ENCODE measurements at places on chromosomes 12 and 14.

- no peak for DNase-seq
Observed at GRCh38 chr12:65586796-65587195, 237.5 kb upstream of the HMGA2 start.

GRCh38 chr12:6899427-6899826, 5.2 kb upstream of the LRRC23 start:
- no peak for DNase-seq

GRCh38 chr12:16330560-16330959, 16.9 kb upstream of the MGST1 start:
- no peak for DNase-seq

DNA sequence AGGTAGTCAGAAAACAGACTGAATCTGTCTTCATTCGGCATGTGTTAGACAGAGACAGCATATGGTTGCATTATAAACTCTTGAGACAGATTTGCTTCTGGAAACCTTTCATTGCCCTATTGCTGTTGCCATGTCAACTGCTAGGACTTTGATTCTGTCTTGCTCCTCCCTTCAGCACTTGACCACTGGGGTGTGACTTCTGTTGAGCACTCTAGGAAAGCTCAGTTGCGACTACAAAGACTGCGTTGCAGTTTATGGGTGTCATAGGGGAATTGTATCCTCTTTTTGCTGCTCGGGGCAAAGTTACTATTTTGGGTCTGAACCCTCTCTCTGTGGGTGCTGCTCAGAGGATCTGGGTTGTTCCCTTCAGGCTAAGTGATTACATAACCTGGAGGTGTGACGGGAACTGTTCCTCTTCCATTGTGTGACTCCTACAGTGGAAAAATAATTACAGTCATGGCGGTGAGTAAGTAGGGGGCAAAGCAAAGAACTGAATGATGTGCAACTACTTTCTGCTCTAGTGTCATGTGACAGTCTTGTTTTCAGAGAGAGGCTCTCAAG, 44.3 kb upstream of the TRIM9 start:
- no peak for DNase-seq

- DNase-seq, result no peak
Observed at GRCh38 chr14:26233118-26233517, 364.7 kb downstream of the NOVA1 start.

GRCh38 chr12:123813349-123813748, 51.2 kb downstream of the DNAH10 start:
- no peak for DNase-seq

- no peak for DNase-seq
Observed at GRCh38 chr14:60197629-60198303, 32.6 kb upstream of the DHRS7 start.

- DNase-seq, result no peak
Observed at GRCh38 chr12:52232674-52233461, at the start of gene KRT7. Gene KRT7 (plus strand): TSS chr12:52233243. CDS start chr12:52233297, 54 bp downstream.

GRCh38 chr14:35229084-35229791, 62.9 kb upstream of the PSMA6 start:
- DNase-seq, result no peak

DNA sequence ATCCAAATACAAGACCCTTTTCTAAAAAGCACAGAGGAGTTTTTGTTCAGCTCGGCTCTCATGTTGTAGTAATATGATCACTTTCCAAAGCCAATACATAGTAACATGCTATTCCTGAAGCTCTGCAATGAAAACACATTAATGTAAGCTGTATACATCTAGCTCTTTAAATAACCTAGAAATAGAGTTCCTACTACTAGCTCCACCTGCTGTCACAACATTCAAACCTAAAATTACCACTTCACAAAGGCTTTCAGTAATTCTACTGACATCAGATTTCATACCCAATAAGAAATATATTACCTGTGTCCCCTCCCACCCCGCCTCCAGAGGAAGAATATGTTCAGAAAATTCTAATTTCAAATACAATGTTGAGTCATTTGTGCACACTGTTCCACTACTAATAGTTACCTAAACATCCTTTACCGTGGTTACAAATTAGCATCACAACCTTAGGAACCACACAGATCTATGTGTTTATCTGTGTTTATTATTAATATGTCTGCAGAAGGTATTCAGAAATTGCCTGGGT, 17.8 kb downstream of the EFCAB11 start:
- no peak for DNase-seq

DNA sequence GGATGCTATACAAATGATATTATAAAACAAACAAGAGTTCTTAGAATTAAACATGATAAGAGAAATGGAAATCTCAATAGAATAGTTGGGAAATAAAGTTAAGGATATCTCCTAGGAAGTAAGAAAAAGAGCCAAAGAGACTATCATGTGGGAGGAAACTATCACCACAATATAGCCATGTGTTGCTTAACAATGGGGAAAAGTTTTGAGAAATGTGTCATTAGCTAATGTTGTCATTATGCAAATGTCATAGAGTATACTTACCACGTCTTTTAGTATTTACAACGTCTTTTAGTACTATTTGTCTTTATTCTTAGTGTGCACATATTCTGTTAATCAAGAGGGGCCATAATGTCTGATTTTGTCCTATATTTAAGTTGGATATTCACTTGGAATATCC, 58.7 kb downstream of the ZNF641 start:
- DNase-seq, result no peak

DNA sequence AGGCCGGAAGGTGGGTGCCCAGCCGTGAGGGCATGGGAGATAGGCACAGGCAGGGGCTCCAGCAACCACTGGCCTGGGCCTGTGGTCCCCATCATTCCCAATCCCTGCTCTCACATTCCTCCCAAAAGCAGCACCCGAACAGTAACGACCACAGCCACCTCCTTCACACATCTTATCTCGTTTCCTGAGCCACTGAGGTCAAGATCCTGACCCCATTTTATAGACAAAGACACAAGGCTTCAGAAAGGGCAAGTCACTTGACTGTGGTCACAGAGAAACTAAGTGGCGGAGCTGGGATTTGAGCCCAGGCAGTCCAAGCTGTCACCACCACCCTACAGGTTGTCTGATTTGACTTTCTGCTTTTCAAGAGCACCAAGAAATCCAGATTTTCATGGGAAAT, 38.9 kb downstream of the DTX1 start:
- DNase-seq, result no peak

GRCh38 chr14:100073576-100074430, 8.6 kb downstream of the EVL start:
- peak; percentile 34 for DNase-seq

- no peak for DNase-seq
Observed at GRCh38 chr12:82593901-82594396, 92.8 kb upstream of the TMTC2 start.

- no peak for DNase-seq
Observed at GRCh38 chr12:45775465-45775864, 46.0 kb downstream of the ARID2 start.

DNA sequence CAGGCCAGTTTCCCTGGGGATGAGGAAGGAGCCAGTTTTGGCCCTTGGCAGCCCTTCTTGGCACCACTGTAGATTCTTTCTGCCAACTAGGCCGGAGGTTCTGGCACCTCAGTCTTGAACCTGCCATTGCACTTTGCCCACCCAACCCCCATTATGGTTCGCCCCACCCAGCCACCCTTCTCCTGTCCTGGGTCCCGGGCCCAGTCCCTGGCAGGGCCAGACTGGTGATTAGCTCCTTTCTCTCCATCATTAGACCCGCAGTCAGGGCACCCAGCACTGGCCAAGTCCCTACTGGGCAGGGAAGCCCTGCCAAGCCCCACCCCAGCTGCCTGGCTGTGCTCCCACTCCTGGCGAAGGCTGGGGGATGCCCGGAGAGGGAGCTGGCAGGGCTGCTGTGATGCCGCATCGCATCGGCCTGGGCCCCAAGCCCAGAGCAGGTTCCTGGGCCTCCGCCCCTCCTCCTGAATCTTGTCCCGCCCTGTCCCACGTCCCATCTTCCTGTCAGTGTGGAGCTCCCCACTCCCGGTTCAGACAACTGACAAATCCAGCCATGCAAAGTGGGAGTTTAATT, 9.8 kb downstream of the FAM222A start:
- DNase-seq, result no peak

- DNase-seq, result no peak
Observed at GRCh38 chr12:104650541-104650940, 193.8 kb downstream of the CHST11 start.

DNA sequence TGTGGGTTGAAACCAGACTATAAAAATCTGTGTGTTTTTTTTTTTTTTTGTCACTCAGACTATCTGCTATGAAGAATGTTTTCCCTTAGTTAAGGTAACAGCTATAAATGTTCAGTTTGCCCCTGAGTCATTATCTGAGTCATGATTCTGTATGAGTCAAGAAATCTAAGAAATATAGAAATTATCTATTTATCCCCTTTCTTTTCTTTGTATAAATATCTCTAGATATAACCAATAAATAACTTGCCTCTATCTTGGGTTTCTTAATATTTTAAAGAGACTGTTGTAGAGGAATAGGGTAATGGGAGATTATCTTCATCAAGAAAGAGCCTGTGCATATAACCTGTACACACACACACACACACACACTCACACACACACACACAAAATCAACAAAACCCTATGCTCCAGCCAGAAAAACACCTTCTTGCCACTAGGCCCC, 161.7 kb upstream of the EEA1 start:
- DNase-seq, result no peak

GRCh38 chr14:55532645-55533344, 47.2 kb upstream of the KTN1 start:
- DNase-seq, result no peak
